ENCODE measurements at places on chromosomes 6 and 20. TPM values are rescaled to one million over a fixed set of nuclear protein-coding genes. Genes with fewer than 3 reads are reported as not detected.

GRCh38 chr6:46305236-46305635 lies 134.5 kb upstream of the ENPP5 start:
- no peaks in the 10 kb centered on the region for H3K4me1 ChIP-seq
- no peak for DNase-seq
- H3K27me3 ChIP-seq, result no peaks in the 10 kb centered on the region
- no peak overlapping the region for H3K27ac ChIP-seq
- no peak overlapping the region for H3K4me3 ChIP-seq

Gene SYCP2
- 0.92 TPM for total RNA-seq

Gene ECT2L
- total RNA-seq, result not detected

Gene COL20A1
- not detected for total RNA-seq

Gene COL10A1
- not detected for total RNA-seq

All from adrenal gland (tissue), 19 donors.